Effector memory CD4-positive, alpha-beta T cell (primary cell): ENCODE measurements at places on chromosomes 16 and 17.

- no peak for DNase-seq
These were observed 6.2 kb upstream of the ABCA8 start for GRCh38 chr17:68961214-68961882.

DNA sequence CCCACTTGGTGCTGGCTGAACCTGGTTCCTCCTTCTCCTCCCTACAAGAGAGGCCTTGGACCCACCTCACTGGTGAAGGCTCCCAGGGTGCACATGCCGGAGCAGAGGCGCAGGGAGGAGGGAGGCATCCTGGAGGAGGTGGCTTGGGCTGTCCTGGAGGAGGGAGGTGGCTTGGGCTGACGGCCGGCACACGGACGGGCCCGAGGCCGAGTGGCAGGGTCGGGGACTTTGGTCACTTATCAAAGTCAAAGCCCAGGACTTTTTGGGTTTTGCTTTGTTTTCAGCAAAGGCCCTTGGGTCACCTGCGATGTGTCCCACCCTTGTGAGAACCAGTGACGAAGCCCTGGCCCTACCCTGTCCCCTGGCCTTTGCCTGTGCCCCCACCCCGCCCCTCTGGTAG is 28.5 kb downstream of the ENDOV start:
- no peak for DNase-seq

DNA sequence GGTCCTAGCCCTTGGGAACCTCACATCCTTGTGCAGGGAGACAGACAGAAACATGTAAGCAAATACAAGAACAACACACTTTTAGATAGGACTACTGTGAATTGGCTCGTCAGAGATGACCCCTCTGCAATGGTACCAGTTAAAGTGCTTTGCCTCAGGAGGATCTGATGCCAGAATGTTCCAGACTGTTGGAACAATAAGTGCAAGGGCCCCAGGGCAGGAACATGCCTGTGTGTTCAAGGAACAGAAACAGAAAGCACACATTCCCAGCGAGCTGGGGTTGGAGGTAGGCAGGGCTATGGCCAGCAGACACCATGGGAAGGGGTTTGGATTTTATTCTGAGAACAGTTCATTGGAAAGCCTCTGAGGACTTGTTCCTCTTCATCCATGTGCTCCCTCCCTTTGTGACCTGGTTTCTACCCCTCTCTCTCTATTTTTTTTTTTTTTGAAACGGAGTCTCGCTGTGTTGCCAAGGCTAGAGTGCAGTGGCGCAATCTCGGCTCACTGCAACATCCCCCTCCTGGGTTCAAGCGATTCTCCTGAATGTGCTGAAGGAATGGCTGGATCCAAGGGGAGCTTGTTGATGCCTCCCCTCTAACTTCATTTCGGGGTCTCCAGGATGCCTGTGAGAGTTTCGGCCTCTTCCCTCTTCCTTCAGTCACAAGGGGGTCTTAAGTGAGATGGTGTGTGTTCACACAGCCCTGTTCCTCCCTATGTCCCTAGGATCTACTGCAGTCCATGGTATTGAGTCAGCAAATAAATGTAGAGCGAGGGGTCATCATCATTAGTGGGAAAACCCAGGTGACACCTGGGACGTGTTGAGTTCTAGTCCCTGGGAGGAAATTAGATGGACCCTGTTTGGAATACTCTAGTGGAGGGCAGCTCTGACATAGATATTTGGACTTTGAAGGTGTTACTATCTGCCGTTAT is 6.4 kb downstream of the STAT5A start:
- DNase-seq: no peak

DNA sequence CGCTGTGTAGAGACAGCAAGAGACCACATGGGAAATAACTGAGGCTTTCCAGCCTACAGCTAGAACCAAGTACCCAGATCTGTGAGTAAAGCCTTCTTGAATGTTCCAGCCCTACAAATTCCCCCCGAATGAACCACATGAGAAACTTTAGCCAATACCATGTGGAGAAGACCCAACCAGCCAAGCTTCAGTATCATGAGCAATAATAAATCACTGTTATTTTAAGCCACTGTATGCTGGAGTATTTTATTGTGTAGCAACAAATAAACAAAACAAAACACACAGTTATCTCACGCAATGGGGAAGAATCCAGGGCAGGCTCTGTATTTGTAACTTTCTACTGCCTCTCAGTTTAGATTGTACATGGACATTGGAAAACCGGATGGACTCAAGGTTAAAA is 426.2 kb downstream of the CDH11 start:
- DNase-seq: no peak

GRCh38 chr16:19718624-19718965 is 524 bp downstream of the IQCK start:
- DNase-seq: no peak

GRCh38 chr17:7858522-7858810 is 663 bp downstream of the CYB5D1 start:
- no peak for DNase-seq
